ENCODE measurements at places on chromosomes 6 and 20.

DNA sequence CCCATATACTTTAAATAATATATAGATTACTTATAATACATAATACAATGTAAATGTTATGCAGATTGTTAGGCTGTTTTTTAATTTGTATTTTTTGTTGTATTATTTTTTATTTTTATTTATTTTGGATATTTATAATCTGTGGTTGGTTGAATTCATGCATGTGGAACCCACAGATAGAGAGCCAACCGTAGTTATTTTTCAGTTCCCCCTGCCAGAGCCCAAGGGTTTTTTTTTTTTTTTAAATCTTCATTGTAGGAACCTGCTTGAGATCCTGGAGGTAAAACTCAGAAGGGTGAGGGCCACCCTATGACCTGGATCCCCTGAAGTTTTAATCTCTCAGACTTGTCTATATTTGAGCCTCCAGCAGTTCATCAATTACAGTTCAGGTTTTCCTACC lies 133.2 kb downstream of the B3GAT2 start:
- no peak for DNase-seq

DNA sequence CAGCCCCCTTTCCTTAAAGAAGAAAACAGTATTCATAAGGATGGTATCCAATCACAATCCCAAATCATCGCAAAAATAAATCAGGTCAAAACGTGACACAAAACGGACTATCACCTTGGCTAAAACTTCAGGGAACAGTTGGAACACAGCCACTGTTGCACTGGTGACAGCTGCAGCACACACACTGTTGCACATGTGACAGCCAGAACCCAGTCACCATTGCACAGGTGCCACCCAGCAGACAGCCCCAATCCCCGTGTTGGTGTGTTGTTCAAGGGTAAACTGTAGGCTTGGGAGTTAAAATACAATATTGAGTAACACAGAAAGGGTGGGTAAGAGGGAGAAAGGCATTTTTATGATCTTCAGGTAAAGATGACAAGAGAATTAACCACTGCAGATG lies 15.8 kb downstream of the PSMB1 start:
- no peak for DNase-seq

DNA sequence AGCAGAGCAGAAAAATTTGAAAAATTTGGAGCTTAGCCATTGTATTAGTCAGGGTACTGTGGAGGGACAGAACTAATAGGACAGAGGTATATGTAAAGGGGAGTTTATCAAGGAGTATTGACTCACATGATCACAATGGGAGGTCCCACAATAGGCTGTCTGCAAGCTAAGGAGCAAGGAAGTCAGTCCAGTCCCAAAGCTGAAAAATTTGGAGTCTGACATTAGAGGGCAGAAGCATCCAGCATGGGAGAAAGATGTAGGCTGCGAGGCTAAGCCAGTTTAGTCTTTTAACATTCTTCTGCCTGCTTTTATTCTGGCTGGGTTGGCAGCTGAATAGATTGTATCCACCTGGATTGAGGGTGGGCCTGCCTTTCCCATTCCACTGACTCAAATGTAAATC lies 82.0 kb downstream of the SMPDL3A start:
- no peak for DNase-seq

DNA sequence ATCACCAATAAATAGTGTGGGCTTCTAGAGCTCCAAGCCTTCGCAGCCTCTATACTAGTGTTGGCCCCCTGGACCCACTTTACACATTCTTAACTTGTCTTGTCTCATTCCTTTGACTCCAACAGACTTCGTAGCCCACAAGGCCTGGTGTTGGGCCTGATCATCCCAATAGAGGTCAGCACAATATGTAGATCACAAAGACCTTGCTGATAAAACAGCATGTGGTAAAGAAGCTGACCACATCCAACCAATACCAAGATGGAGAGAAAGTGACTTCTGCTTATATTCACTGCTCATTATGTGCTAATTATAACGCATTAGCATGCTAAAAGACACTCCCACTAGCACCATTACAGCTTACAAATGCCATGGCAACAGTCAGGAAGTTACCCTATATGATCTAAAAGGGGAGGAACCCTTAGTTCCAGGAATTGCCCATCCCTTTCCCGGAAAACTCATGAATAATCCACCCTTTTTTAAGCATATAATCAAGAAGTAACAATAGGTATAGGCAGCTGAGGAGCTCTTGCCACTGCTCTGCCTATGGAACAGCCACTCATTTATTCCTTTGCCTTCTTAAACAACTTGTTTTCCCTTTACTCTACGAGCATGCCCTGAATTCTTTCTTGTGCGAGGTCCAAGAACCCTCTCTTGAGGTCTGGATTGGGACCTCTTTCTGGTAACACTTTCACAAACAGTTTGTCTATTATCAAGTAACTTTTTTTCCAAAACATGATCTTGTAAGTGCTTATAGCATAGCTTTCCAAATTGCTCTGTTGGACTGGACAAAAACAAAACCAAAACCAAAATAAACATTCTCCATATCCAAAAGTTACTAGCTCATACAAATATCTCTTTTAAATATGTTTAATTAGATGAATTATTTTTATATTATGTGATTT lies 54.6 kb upstream of the ECHDC1 start:
- DNase-seq = no peak

GRCh38 chr6:89008001-89008814 lies 44.8 kb upstream of the RNGTT start:
- DNase-seq = no peak

DNA sequence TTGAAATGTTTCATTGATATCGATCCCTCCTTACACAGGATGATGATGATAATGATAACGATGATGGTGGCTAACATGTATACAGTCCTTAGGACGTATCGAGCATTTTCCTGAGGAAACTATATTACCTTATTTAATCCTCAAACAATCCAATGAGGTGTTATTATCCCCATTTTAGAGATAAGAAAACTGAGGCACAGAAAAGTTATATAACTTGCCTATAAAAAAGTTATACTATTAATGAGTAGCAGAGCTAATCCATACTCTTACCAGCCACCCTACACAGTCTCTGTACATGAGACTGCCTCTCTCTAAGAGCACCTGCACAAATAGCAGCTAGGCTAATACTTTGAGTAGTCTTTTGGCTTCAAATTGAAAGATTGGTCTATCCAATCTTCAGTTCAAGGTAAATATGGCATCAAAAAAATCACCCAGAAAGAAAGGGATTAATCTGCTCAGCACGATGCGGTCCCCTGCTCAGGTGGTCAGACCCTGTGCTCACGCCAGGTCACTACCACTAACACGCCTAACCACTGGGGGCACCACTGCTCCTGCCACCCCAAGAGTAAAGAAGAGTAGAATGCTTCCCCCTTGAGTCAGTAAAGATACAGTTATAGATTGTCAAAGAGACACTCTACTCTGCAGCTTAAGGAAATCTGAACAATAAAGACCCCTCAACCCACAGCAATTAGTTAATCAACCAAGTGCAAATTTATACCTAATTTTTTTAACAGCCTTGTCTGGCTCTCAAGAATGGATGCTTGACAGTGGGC lies 15.0 kb downstream of the GABBR1 start:
- DNase-seq = no peak

DNA sequence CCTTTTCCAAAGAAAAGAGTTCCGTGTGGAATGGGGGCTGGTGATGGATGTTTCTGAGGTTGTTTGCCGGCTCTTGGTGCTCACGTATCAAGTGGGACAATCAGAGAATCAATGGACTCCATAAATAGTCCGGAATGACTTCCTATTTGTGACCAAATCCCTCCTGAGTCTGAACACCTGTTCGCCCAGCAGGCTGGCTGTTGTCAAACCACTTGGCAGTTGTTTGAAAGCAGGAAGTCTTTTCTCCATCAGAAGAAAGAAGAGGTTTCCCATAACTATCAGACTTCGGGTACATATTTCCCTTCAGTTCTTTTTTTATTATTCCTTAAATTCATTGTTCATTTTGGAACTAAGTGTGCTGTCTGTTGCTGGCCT lies 154.7 kb upstream of the RIN2 start:
- DNase-seq = no peak

GRCh38 chr20:49671433-49671832 lies 42.2 kb downstream of the B4GALT5 start:
- DNase-seq = no peak

GRCh38 chr6:33571637-33572316 lies 8.3 kb downstream of the BAK1 start:
- DNase-seq = no peak

DNA sequence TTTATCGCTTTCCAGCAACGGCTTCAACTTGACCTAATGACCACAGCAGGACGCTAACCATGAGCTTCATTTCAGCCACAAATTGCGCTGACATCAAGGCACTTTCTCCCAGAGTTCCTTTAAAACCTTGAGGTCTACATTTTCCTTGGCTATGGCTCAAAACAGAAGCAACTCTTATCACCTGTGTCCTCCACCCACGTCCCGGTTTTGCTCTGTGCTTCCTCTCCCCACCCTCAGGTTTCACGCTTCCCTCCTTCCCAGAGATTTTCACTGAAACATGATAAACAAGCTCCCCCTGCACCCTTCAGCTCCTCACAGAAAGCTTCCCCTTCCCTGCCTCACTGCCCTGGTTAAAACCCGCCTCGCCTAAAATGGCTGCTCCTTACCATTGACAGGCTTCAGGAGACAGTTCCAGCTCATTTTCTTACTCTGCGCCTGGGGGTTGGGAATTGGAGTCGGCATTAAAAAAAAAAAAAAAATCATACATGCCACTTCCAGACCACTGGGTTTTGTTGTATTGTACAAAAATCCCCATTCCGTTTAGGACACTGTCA lies 229.5 kb downstream of the UBE3D start:
- DNase-seq = no peak

GRCh38 chr20:54535033-54535432 lies 59.6 kb downstream of the DOK5 start:
- no peak for DNase-seq

- no peak for DNase-seq
Observed at GRCh38 chr6:2522521-2522920, 228.2 kb downstream of the MYLK4 start.

- DNase-seq = no peak
Observed at GRCh38 chr6:31574106-31575061, 981 bp upstream of the TNF start.

- no peak for DNase-seq
Observed at GRCh38 chr6:96907498-96907897, 9.8 kb upstream of the NDUFAF4 start.

DNA sequence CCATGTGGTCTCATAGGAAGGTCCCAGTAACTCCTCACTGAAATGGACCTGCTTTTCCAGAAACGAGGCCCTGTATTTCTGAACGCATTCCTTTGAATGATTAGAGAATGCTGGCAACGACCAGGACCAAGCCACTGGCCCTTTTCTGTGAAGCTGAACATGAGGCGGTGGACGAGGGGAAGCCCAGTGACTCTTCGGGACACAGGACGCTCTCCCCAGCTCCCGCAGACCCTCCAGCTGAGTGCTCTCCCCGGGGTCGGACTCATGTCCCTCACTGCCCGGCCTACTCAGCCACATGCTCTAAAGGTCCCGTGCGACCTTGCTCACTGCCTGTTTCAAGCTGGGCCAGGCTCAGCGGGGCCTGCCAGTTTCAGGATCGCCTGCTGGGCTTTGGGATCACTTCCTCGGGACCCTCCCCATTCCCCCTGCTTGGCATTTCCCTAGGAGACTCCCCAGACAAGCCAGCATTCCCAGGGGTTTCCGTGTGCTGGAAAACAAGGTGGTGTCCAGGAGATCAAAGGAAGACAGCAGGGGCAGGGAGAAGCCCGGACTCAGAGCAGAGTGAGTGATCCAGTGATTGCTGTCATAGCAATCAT lies 2.6 kb upstream of the CST9 start:
- no peak for DNase-seq

- DNase-seq = no peak
Observed at GRCh38 chr20:47320990-47321805, 35.3 kb downstream of the ZMYND8 start.
